ENCODE measurements at places on chromosomes 2 and 18.

GRCh38 chr18:7896161-7896560, 329.0 kb downstream of the PTPRM start:
- DNase-seq, result no peak

DNA sequence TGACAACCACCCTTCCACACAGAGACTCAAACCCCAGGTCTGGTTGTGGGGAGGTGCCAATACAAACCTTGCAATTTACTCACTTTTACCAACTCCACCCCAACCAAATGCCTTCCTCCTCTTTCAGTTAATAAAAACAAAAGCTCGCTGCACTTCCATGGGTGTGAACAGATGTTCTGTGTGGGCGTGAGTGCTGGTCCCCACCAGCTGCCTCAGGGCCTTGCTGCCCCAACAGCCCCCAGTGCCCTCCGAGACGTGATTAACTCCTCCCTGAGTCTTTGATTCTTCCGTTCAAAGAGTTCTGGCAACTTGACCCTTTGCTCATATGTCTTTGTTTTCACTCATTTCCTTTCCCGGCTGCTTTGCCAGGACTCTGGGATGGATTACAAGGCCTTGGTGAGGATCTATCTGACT, 258.9 kb upstream of the CXCR4 start:
- no peak for DNase-seq

- DNase-seq, result no peak
These were observed 82.9 kb downstream of the ADCYAP1 start for GRCh38 chr18:987325-988186.

GRCh38 chr18:25862881-25863600, 227.4 kb downstream of the SS18 start:
- DNase-seq, result no peak

DNA sequence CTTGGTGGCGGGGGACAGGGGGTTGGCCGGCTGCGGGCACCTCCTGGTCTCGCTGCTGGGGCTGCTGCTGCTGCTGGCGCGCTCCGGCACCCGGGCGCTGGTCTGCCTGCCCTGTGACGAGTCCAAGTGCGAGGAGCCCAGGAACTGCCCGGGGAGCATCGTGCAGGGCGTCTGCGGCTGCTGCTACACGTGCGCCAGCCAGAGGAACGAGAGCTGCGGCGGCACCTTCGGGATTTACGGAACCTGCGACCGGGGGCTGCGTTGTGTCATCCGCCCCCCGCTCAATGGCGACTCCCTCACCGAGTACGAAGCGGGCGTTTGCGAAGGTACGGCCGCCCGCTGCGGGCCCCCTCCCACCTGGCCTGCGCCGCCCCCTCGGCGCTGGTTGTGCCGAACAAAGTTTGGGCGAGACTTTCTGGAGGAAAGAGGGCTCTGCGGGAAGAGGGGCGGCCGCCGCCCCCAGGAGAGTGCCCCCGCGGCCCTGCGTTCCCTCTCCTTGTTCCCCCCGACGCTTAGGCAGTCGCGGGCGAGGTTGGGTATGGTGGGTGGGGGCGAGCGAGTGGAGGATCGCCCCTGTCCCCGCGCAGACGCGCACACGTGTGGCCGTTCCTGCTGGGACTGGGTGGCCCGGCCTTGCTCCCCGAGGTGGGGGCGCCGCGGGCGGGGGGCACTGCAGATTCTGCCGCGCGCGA, 866 bp downstream of the CRIM1 start:
- peak; percentile 49 for DNase-seq

DNA sequence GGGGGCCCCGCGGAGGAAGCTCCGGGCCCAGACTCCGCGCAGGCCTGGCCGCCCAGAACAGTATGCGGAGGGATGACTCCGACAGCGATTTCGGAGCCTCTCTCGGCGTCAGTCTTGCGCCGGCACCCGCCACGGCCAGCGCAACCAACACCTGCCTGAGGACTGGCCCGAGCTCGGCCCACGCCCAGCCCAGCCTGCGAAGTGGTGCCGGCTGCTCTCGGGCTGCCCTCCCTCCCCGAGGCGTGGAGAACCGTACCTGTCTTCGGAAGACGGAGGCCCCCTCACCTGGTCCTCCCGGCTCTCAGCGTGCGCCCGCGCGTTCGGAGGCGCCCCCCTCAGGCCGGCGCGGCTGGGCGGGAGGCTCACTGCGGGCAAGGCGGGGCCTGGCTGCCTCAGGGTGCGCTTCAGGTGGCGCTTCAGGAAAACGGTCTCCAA, at the start of gene M1AP:
TSS of gene M1AP (minus strand) at position 322 of the 435 bp plus-strand sequence. CDS start 8,055 bp downstream, outside the sequence.
- DNase-seq, result peak; percentile 25

- no peak for DNase-seq
These were observed 92.4 kb downstream of the RHOB start for GRCh38 chr2:20539133-20539719.

GRCh38 chr18:59029663-59030429, 109.8 kb upstream of the SEC11C start:
- DNase-seq, result no peak

DNA sequence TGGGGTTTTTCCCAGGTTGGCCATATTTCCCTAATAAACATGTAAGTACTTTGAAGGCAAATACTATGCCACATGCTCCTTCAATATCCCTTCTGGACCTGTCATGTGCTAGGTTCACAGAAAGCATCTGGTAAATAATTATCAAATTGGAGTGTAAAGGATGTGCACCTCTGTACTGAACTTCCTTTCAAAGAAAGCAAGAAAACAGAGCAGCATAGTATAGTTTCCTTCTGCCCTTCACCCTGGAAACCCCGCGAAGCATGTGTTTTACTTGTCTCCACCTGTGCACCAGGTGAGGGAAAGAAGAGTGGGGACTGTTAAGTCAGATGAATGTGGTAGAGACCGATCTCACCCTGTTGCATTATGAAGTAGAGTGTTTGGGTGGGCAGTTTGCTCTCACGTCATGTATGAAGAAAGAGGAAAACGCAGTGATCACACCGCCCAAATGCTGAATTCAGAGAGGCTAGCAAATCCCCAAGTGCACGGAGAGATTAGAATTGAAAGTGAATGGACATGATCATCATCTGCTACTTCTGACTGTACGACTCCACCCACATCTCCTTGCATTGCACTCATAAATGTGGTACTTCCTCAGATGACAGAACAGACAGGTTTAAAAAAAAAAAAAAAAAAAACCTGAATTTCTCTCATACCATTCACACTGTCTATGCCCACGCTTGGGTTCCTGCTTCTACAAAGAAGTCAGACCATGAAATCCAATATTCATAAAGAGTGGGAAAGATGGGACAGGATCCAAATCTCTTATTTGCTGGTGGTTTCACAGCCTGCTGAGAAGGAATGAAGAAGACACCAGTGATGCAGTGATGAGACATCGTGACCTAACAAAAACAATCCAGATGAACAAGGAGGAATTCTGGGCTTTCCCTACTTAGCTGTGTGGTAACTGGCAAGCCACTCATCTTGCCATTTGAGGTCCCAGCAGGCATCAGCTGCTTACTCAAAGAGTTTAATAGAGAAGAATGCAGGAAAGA, 448.6 kb downstream of the BCL11A start:
- no peak for DNase-seq

DNA sequence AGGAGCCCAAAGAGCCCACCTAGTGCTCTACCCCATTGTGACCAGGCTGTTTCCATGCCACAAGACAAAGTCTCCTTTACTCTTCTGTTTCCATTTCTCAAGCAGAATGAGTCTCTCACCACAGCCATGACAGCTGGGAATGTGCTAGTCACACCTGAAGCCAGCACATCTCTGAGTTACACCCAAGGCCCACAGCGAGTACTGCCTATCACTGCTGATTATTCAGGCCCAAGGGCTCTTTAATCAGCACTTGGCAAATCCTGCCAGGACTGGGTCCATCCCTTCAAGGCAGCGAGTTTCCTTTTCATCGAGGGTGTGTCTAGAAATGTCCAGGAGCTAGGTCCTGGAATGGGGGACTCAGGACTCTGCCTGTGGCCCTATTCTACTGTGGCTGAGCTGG, 14.6 kb upstream of the PPP1R1C start:
- no peak for DNase-seq

DNA sequence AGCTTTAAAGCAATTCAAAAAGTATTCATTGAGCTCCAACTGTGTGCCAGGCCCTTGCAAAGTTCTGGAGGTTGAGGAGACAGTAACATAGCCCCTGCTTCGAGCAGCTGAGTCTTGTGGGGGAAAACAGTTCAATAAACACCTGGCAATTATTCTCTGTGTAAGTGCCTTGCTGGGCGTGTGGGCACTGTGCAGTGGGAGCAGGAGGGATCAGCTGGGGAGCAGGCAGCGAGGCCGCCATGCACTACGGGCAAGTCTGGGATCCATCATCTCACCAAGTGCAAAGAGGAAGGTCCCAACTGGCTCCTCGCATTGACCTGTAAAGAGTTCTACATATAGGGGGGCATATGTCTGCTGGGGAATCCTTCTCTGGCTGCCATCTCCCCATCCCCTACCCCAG, 342.2 kb upstream of the HS6ST1 start:
- no peak for DNase-seq

DNA sequence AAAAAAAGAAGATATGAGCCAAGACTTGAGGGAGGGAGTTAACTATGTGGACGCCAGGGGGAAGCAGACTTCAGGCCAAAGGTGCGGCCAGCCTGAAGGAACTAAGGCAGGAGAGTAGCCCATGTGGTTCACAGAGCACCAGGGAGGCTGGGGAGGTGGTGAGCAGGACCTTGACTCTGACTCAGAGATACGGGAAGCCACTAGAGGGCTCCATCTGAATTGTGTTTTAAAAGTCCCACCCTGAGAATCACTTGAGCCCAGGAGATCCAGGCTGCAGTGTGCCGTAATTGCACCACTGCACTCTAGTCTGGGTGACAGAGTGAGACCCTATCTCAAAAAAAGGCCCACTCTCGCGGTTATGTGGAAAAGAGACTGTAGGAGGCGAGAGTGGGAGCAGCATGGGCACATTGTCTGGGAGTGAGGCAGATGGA, 12.3 kb downstream of the CEP192 start:
- DNase-seq, result no peak

DNA sequence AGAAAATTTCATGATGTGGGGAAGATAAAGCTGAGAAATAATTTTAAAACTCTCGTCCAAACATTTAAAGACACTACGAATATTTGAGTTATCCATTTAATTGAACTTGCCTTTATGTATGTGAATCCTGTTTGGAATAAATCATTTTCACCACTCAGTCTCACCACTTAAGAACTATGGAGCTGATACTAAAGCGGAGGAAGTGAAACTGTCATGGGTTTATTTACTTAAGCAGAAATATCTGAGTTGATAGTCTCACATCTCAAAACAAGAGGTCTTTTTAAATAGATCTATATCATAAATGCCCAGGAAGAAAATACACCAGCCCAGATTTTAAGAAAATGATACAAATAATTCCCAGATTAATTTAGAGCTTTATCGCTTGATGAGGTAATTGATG, 532.4 kb downstream of the ZNF804A start:
- DNase-seq, result no peak

DNA sequence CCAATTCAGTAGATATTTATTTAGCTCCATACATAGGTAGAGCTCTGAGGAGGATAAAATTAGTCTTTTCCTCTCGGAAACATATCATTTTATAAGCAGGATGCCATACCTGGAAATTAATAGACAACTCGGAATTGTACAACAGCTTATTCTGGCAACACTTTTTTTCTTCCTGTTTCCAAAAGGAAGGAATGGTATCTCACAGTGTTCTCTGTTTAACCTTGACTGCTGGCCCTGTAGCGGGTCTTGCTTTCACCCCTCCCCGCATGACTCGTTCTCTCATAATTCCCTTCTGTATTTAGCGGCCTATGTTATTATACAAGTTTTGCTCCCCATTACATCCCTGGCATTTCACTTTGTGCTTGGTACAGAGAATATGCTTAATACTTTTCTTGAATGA, 2.5 kb upstream of the KYNU start:
- DNase-seq, result no peak

- no peak for DNase-seq
These were observed 269.4 kb downstream of the GBX2 start for GRCh38 chr2:235898766-235899165.

GRCh38 chr2:99940963-99941362, 201.4 kb downstream of the AFF3 start:
- no peak for DNase-seq

DNA sequence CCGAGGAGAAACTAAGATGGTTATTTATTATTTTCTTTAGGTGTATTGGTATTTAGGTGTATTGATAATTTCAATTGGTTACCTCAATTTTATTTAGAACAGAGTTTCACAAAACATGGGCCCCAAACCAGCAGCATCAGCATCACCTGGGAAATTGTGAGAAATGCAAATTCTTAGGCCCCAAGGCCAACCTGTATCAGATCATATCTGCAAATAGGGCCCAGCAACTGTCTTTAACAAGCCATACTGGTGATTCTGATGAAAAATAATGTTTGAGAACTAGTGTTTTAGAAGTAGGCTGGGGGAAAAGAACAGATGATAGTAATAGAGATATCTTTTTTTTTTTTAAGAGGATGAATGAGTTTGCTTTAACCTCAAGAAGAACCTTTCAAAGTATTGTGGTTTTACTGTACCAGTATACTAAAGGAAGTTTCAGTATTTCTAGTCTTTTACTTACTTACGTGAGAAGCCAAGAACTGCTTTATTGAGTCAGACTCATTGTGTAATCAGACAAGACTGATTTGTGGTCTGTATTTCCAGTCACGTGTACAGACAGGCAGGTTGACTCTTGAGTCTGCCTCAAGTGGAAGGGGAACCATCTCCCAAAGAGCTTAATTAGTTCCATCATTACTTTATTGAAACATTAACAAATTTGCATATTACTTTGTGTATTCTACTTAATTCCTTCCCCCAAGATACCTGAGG, 60.4 kb upstream of the GAREM1 start:
- DNase-seq, result no peak

DNA sequence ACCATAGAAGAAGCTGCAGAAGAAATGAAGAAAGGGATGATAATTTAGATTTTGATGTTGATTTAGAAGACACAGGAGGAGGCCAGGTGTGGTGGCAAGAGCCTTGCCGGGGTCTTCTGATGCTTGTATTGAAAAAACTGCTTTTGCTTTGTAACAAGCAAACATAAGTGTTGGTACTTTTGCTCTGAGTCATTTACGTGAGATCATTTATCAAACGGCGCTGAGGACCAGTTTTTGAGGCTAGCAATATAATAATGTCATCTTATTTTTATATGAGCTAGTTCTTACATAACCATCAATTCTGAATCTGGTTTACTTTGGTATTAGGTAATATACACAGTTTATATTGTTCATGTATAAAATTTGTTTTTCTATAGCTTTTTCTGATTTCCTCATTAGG, 30.6 kb downstream of the SPTBN1 start:
- DNase-seq, result no peak

- DNase-seq, result no peak
These were observed 100.8 kb upstream of the ASAP2 start for GRCh38 chr2:9105601-9106337.

DNA sequence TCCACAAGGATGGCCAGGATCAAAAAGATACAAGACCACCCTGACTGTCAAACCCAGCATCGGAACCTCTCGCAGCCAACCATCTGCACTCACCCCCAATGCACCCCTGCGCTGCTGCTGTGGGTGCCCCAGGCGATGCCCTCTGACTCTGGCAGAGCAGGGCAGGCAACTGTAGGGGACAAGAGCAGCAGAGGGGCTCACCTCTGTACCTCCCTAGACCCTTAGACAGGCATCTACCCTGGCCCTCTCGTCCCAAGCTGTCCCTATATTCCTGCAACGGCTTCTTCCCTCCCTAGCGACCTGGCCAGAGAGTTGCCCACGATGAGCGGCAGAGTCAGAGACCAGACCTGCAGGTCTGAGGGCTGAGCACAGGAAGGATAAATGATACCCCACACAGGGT, 128.2 kb downstream of the HDAC4 start:
- no peak for DNase-seq

GRCh38 chr2:224436634-224437033, 34.7 kb upstream of the FAM124B start:
- no peak for DNase-seq

Measured in activated naive CD8-positive, alpha-beta T cell treated with anti-CD3 and anti-CD28 coated beads, Interleukin-2, amount 50 U/mL, for 24 hours (primary cell).